GM10248 (cell line): ENCODE measurements at places on chromosomes 5 and 9.
A peak's percentile ranks its signal among the peaks of the same experiment; 100 is the strongest.

- no peak for DNase-seq
Observed at GRCh38 chr5:138149530-138149929, 10.3 kb upstream of the NME5 start.

DNA sequence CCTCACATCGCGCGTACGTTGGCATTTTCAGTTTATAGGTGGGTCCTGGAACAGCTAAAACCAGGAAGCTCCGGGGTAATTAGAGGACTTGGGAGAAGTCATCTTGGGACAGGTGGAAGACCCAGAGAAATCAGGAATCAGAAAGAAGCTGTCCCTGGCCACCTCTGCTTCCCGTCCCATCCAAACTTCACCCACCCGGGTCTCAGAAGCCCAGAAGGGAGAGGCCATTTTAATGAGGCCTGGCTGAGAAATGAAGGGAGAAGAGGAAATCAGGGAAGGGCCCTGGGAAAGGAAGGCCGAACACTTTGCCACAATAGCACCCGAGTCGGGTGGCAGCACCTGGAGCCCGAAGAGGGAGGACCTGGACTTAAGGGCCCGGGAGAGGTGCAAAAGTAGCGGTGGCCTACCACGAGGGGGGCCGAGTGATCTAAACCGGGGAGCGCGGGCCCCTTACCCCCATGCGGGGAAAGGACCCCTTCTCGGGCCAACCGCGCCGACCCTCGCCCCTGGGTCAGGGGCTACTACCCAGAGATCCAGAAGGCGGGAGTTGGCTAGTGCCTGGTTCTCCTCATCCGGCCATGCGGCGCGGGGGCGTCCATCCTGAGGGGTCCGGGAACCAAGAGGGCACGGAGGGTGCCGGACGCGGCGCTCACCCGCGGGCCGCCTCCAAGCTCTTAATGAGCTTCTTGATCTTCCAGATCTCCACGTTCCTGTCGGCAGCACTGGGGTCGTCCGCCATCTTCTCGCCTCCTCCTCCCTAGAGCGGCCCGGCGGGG is 668 bp downstream of the ETF1 start:
- no peak for DNase-seq

GRCh38 chr5:56951946-56952691 is at the start of gene MIER3:
MIER3 (minus strand) TSS chr5:56952123; CDS start chr5:56952102, 21 bp downstream.
- DNase-seq: peak; percentile 95

DNA sequence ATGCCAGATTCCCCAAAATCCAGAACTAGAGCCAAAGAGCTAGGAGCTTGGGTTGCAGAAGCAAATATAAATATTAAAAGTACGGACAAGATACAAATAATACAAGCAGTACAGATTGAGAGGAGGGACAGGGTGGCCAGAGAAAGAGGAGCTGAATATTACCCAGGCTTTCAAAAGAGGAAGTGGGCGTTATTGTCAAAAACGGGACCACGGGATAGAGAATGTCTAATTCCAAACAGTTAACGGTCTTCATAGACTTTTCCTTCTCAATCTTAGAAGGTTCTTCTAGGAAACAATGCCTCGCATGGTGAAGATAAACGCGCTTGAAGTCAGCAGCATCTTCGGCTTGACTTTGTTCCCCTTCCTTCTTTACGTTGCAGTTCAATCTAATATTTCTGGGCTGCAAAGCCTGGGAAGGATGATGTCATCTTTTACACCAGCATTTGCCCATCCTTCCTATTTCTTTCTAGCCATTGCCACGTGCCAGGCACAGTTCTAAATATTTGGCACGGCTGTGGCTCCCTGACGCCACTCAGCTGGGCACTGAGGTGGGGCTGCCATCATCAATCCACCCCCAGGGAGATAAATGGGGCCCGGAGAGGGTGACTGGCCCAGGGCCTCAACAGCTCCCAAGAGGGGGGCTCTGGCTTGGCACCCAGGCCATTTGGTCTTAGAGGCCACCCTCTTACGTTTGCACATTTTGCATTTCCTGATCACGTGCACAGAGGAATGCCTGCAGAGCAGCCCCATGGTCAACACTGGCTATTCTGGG is 16.3 kb upstream of the OLFM1 start:
- DNase-seq: no peak

DNA sequence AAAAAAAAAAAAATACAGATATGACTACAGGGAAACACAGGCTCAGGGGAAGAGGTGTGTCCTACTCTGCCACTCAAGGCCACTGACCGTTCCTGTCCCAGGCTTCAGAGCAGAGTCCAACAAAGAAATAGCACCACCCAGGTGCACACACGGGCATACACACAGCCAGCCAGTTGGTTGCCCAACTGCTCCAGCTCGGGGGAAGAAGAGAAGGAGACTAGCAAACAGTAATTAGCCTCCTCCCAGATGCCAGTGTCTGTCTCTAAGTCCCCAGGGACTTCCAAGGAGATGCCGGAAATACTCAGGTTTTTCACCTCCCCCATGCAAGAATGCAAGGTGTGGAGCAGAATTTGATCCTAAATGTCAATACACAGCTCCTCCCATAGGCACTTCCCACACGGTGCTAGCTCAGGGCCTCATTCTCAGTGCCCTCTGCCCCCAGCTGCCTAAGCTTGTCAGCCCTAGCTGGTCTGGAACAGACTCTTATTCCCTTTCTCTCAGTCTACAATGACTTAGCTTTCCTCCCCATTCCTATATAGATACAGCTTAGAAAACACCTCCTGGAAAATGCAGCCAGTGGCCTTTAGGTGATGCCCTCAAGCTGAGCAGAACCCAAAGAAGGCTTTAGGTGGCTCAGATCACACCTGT is 1.7 kb downstream of the MYORG start:
- DNase-seq: no peak

GRCh38 chr9:136316896-136317676 is 10.3 kb upstream of the GPSM1 start:
- no peak for DNase-seq

GRCh38 chr5:180389252-180390101 is 36.3 kb upstream of the GFPT2 start:
- DNase-seq: no peak

DNA sequence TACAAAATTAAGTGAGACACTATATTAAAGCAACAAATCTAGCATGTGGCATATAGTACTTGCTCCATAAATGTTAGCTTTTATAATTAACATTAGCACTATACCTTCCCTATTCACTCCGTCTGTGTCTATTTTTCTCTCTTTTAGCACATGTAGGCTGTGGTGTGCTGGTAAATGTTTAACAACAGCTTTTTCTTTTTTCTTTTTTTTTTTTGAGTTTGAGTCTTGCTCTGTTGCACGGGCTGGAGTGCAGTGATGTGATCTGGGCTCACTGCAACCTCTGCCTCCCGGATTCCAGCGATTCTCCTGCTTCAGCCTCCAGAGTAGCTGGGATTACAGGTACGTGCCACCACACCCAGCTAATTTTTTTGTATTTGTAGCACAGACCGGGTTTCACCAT is 62.1 kb downstream of the SPRY4 start:
- no peak for DNase-seq

DNA sequence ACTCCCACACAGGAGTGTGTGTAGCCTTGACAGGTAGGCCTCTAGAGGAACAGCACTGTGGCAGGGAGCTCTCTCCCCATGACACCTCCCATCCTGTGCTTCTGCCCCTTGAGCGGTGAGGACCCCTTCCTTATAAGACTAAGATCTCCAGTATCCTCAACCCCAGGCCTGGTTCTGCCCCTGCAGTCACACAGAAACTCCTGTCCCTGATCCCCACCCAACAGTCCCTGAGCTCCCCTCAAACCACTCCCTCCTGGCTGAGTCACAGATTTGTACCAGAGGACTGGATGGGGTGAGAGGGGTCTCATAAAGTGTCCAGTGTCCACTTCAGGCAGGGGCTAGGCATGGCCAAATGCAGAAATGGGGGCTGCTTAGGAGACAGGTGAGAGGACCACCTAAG is 47.8 kb upstream of the CDKN2AIPNL start:
- no peak for DNase-seq

DNA sequence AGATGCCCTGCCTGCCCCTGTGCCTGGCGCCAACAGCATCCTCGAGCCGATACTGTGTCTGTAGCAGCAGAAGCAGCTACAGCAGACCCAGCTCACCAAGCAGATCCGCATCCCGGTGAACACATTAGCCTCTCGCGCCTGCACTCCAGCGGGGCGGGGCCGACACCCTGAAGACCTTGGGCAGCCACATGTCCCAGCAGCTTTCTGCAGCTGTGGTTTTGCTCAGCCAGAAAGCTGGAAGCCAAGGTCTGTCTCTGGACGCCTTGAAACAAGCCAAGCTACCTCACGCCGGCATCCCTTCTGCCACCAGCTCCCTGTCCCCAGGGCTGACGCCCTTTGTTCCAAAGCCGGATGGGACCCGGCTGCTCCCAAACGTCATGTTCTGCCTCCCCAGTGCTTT is 59.6 kb downstream of the ACTBL2 start:
- DNase-seq: no peak

- DNase-seq: peak; percentile 57
Observed at GRCh38 chr9:123929177-123929869, 603 bp downstream of the DENND1A start.

- no peak for DNase-seq
Observed at GRCh38 chr9:126761274-126761673, 43.6 kb upstream of the ZBTB43 start.

GRCh38 chr9:20508242-20508641 is 114.1 kb downstream of the MLLT3 start:
- peak; percentile 45 for DNase-seq

DNA sequence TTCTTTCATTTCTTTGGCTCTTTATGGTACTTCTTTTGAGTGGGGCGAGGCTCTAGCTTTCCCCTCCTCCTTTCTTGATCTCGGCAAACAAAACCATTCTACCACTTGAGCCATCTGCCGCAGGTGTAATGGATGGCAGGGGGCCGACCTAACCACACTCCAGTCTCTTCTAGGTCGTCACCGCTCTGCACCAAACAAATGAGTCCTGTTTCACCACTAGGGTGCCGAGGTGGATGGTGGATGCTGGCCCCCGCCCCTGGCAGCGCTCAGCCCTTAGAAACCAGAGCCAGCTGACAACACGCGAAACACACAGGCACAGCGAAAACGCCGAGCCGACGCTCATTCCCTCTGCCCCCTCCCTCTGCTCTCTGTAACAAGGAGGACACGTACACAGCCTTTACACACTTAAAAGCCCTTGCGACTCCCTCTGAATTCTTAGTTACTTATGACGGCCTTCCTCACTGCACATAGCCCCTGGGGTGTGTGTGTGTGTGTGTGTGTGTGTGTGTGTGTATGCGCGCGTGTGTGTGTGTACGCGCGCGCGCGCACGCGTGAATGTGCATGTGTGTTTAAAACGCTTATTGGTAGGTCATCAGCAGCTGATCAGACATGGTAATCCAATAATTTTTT is 199.4 kb downstream of the MEF2C start:
- no peak for DNase-seq

DNA sequence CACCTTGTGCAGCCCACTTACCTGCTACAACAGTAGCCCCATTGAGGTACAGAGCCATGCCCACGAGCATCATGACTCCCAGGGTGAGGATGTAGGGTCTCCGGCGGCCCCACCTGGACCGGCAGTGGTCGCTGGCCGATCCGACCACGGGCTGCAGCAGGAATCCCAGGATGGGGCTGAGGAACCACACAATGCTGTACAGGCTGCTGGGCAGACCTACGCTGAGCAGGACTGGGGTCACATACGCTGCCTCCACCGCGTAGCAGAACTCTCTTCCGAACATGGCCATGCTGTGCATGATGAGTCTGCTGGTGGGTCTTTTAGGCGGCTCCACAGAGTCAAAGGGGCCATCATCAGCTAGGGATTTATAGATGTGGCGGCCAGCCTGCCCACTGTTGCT is 315 bp downstream of the SLC45A2 start:
- DNase-seq: no peak

- no peak for DNase-seq
Observed at GRCh38 chr9:99035313-99035712, 69.6 kb upstream of the TGFBR1 start.

DNA sequence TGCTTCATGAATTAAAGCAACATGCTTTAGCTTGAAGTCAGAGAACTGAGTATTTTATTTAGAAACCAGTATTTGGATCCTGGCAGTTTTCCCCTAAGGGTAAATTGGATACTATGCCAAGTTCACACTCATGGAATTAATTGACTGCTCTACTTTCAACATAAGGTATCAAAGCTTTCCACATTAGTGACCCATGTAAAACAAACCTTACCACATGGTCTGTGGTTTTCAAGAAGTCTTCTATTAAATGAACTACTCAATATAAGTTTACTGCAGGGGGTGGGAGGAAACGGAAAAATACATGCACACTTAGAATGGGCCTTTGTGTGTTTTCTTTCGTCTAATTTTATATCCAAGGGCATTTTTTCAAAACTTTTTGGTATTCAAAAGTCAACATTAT is 232.0 kb upstream of the FBXL7 start:
- DNase-seq: no peak

DNA sequence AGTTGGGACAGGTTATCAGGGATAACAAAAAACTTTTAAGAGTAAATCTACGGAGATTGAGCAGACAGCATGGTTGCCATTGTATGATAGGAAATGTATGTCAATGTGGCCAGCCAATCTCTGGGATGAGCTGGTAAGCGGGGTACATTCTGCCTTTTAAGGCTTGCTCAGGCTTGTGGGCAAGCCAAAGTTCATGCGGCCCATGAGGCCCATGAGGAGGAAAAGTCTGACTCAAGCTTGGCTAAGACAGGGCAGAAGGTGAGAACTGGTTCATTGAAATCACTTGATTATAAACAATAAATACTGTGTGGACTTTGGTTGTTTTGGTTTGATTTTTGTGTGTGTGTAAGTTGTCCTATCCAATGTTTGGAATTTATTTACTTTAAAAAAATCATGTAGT is 997.1 kb downstream of the DNAH5 start:
- no peak for DNase-seq
